Stimulated activated CD8-positive, alpha-beta memory T cell treated with anti-CD3 and anti-CD28 coated beads, Interleukin-2, amount 100 ng/mL, for 48 hours (primary cell): ENCODE measurements at places on chromosomes 5 and 9.

GRCh38 chr5:124140060-124140459 is 606.4 kb downstream of the ZNF608 start:
- no peak for DNase-seq

DNA sequence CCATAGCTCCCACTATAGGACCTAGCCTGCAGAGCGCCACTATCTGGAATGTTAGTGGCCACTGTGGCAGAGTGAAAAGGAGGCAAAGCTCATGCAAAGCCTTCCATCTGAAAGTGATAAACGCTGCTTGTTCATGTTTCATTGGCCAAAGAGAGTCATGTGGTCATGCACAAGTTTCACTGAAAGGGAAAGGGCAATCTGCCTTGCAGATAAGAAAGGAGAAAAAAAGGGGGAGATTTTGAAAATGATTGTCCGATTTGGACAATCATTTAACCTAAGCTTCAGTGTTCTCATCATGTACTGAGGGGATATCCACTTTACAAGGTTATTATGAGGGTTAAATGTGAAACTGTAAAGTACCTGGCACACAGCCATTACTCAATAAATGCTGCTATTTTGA is 9.0 kb upstream of the MOB3B start:
- DNase-seq, result no peak

- no peak for DNase-seq
Measured at GRCh38 chr5:54470128-54470527, 14.6 kb downstream of the HSPB3 start.

- no peak for DNase-seq
Measured at GRCh38 chr9:89853931-89854330, 249.1 kb downstream of the GADD45G start.

DNA sequence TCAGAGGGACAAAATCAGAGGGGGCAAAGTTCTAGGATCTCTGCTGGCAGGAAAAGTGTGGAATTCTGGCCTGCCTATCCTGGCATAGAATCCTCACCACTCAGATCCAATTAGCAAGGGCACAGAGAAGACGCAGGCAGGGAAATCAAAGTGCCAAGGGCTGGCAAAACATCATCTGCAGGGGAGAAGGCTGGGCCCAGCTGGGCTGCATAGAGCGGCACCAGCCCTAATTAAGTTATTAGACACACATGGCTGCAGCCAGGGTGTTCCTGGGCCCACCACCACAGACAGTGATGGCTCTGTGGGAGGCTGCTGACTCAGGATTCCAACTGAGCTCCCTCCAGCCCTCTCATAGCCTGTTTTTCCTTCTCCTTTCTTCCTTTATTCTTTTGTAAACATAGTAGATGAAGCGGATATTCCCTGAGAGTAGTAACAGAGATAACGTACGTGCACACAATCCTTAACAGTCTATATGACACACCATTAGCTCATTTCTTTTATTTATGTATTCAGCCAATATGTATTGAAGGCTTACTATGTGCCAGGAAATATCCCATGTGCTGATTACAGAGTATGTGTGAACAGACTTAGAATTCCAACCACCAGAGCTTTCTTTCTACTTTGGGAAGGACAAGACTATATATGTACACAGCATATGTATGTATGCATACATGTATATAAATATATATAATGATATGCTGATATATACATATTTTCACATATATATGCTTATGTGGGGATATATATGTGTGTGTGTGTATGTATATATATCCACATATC is 236.1 kb downstream of the ASTN2 start:
- no peak for DNase-seq
